ENCODE measurements at places on chromosomes 6 and 20.

- no peak for DNase-seq
Observed at GRCh38 chr6:47653706-47654105, 44.7 kb upstream of the ADGRF4 start.

- no peak for DNase-seq
Observed at GRCh38 chr6:34717466-34717865, 20.9 kb upstream of the ILRUN start.

GRCh38 chr20:17699931-17700351, at the start of gene BANF2:
Gene BANF2 (plus strand): TSS chr20:17699966. CDS start chr20:17725026, 25,060 bp downstream.
- no peak for DNase-seq

- DNase-seq = no peak
Observed at GRCh38 chr20:17169585-17170136, 57.2 kb upstream of the PCSK2 start.

- no peak for DNase-seq
Observed at GRCh38 chr6:4209196-4209595, 73.8 kb upstream of the ECI2 start.

DNA sequence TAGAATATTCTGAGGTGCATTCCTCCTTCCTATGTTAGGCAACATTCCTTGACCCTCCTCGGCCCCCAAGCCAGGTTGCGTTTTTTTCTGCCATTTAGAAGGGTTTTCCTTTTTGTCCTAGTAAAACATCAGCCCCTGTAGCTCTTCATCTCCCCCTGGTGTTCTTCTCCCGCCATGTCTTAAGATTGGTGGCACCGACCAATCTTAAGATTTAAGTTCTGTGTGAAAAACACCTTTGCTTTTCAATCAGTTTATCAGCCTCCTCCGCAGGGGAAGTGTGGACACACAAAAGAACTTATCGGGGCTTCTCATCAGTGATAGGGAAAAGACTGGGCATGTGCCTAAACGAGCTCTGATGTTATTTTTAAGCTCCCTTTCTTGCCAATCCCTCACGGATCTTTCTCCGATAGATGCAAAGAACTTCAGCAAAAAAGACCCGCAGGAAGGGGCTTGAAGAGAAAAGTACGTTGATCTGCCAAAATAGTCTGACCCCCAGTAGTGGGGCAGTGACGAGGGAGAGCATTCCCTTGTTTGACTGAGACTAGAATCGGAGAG, 719 bp upstream of the EDN1 start:
- DNase-seq = peak; percentile 25

DNA sequence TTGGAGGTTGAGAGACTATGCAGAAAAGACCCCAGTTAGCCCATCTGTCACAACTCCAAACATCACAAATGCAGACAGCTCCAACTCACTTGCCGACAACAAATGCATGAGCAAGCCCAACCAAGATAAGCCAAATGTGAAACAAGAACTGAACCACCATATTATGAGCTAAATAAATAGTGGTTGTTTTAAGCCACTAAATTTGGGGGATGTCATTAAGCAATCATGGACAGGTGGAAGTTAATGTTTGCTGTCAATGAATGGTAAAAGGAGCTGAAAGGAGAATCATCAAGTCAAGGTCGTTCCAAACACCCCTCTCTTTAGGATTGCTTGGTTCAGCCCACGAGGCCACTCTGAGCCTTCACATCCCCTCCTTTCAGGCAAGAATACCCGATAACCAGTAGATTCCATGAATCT, 71.2 kb upstream of the PLCB4 start:
- DNase-seq = no peak

- DNase-seq = no peak
Observed at GRCh38 chr6:33132081-33132524, 56.3 kb downstream of the HLA-DPB1 start.

- no peak for DNase-seq
Observed at GRCh38 chr6:49269190-49269589, 193.9 kb downstream of the MMUT start.

DNA sequence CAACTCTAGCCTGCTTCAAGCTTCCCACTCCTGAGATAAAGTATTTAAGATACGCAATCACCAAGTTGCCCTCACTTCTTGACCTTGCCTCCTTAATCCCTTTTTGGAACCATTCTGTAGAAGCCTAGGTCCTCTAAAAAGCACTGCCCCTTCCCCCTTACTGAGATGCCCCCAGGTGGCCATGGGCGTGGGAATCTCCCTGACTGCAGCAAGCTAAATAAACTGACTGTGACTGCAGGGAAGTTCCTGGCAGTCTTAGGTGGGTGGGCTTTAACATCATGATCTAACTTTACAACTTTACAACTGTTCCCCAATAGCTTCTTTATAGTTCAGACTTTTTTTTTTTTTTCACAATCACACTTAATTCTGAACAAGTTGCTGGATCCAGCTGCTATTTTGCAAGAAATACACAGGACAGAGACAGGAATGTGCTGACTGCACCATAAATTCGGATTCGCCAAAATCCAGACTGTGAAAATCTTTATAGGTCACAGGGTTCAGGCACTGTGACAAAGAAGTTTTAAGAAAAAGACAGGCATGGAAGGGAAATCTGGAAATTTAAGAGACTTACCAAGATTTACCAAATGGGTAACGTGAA, 344.2 kb upstream of the SULF2 start:
- no peak for DNase-seq

DNA sequence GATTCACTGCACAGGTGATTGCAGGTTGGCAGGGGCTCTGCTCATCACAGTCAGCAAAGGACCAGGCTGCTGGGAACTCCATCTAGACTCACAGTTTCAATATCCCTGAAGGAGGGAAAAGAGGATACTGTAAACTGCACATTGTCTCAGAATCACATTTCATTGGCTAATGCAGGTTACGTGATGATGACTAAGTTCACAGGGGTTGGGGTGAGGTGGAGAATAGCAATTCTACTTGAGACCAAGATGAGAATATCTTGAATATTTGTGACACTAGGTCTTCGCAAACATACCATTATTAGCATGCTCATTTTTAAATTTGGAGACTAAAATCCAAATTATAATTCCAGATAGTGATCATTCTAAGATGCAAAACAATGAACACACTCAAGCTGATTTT, 208.5 kb upstream of the CITED2 start:
- no peak for DNase-seq

GRCh38 chr20:37408302-37409193, 62.6 kb downstream of the SRC start:
- DNase-seq = no peak

- DNase-seq = no peak
Observed at GRCh38 chr6:31040801-31041200, 30.5 kb downstream of the MUC22 start.

DNA sequence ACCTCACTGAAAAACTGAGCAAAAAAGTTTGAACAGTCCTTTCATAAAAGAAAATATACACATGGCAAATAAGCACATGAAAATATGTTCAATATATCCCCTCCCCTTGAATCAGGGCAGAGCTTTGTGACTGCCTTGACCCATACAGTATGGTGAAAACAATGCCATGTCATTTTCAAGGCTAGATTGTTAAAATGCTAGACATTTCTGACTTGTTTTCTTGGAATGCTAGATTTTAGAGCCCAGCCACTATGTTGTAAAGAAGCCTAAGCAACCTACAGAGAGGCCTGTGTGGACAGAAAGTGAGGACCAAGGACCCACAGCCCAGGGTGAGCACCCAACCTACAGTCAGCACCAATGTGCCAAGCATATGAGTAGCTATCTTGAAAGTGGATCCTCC, 17.1 kb upstream of the ASF1A start:
- DNase-seq = no peak

DNA sequence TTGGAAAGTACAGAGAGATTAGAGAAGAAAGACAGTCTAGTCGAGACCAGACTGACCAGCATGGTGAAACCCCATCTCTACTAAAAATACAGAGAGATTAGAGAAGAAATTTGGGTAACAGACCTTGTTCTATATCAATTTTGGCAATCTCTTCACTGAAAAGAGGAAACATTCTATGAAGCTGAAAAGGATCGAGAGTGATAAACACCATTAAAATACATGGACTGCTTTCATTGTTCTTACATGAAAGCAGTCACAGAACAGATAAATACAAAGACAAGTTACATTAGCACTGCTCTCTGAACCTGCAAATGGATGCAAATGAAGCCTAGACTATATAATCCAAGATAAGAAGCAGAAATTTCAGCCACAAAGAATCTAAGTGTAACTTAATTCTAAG, 8.4 kb upstream of the OPRM1 start:
- no peak for DNase-seq

GRCh38 chr6:106860940-106861339, 113.6 kb downstream of the CD24 start:
- DNase-seq = no peak

DNA sequence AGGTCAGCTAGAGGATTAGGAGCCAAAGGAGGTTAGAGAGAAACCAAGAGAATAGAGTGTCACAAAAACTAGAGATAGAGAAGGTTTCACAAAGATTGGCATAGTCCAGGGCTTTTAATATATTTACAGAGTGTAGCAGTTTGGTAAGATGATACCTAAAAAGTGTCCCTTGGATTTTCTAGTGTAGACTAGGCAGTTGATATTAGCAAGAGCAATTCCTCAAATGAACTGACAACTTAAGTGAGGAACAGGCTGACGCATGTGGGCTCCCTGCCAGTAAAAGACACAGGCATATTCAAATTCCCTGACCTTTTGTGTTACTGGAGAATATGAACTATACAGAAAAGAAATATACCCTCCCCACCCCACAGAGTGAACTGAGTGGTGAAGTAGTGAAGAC, 40.1 kb downstream of the VTA1 start:
- DNase-seq = no peak

GRCh38 chr6:151948002-151948743, 140.7 kb downstream of the ESR1 start:
- no peak for DNase-seq

DNA sequence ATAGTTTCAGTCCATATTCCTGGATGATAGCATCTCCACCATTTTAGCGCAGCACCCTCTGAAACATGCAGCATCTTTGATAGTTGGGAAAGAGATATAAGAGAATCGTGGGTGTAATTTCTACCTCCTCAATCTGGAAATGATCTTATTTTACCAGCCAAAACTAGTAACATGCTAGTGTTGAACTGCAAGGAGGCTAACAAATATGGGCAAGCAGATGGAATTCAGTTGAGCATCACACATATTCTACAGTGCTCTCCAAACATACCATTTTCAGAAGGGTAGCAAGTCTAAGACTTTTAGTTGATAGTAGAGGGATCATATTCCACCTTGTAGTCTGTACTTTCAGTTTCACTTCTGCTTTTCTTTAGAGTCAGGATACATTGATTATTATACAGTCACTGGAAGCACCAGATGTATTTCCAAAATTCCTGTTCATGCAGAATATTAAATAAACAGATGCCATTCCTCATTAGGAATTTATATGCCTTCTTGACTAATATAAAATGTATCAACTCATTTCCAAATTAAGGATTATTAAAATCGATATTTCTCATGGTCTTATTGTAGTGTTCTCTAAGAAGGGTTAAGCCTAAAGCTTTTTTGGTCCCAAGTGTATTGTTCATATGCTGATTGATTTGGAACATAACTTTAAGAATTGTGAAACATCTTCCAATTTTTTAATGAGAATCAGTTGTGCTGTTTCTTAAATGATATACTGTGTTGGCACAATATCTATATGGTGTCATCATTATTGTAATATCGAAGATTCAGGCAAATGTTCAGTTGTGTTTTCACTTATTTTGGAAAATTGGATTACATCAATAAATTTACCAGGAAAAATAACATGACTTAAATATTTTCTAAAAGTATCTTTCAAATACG, 362.0 kb downstream of the CENPW start:
- no peak for DNase-seq

GRCh38 chr6:57254055-57254717, 32.1 kb upstream of the RAB23 start:
- no peak for DNase-seq

DNA sequence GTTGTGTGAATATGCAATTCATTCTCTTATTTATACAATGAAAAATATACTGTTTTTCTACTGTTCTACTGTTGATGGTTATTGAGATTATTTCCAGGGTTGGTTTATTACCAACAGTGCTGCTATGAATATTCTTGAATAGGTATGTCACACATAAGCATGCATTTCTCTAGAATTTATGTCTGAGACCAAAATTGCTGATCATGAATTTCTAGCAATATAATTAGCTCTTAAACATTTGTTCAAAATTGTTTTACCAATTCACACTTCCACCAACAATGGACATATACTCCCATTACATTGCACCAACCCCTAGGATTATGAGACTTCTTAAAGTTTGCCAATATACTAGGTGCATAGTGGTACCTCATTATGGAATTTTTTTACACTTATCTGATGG, 164.1 kb upstream of the KCNQ5 start:
- DNase-seq = no peak

- DNase-seq = peak; percentile 13
Observed at GRCh38 chr20:51531141-51531710, 11.3 kb downstream of the NFATC2 start.

DNA sequence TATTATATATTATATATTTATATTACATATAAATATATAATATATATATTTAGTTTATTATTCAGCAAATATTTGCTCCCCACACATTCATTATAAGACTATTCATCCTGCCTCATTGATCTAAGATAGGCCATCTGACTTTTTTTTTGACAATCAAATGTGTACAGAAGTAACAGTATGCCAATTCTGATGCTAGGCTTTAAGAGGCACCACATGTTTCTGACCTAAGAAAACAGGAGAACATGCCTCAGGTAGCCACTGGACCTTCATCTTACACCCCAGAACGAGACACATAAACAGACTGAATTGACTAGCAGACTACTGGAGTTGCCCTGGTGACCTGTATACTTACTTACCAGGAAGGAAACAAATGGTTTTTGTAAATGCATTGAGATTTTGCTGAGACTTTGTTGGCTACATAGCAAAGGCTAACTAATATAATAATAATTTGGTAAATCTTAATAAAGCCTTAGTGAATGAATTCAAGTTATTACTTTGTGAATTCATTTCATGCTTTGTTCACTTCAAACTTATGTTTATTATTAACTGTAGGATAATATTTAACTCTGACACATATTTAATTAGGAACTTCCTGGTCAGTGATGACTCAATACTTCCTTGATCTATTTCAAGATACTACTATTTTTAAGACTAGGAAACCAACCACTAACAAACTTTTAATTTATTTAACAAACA, 13.4 kb upstream of the MYO6 start:
- DNase-seq = no peak

GRCh38 chr6:29762781-29763214, 39.6 kb downstream of the HLA-F start:
- DNase-seq = no peak

DNA sequence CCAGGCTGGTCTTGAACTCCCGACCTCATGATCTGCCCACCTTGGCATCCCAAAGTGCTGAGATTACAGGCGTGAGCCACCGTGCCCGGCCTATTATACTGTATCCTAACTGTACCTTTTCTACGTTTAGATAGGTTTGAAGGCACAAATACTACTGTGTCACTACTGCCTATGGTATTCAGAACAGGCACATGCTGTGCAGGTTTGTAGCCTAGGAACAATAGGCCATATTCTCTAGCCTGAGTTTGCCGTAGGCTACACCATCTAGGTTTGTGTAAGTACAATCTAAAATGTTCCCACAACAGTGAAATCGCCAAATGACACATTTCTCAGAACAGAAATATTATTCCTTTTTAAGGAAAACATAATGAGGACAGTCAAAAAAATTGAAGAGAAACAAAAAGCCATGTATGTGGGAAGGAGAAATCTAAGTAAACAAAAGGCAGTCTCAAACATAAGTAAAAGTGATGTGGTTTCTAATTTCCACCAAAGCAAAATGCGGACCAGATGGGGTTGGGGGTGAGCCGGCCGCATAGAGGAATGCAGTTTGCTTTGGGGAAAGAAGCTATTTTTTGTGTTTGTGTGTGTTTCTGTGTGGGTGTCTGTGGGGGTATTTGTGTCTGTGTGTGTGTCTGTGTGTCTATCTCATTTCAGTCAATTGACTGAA, 192.6 kb upstream of the SALL4 start:
- no peak for DNase-seq

Measured in stimulated activated naive CD4-positive, alpha-beta T cell (primary cell).